ENCODE measurements at places on chromosomes 5 and 9. TPM values are rescaled to one million over a fixed set of nuclear protein-coding genes. Genes with fewer than 3 reads are reported as not detected.

The CLPTM1L gene
- 139 TPM for total RNA-seq

The CDH12 gene
- not detected for total RNA-seq

The CDH6 gene
- 9.4 TPM for total RNA-seq

The SV2C gene
- not detected for total RNA-seq

DNA sequence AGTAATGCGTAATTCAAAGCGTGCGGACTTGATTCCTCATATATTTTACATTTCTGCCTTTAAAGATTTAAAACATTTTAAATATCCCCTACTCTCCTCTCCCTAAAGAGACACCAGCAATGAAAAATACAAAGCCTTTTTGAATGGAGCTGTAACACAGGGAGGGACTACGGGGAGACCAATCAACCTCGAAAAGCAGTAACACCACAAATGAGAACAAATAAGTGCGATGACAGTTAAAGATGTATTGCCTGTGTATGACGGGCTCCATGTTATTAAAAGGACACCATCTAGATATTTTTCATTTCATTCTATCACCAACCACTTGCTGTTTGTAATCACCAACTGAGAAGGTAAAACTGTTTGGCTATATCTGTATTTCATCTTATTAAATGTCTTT, 230.3 kb upstream of the TBCA start:
- DNase-seq = no peak

DNA sequence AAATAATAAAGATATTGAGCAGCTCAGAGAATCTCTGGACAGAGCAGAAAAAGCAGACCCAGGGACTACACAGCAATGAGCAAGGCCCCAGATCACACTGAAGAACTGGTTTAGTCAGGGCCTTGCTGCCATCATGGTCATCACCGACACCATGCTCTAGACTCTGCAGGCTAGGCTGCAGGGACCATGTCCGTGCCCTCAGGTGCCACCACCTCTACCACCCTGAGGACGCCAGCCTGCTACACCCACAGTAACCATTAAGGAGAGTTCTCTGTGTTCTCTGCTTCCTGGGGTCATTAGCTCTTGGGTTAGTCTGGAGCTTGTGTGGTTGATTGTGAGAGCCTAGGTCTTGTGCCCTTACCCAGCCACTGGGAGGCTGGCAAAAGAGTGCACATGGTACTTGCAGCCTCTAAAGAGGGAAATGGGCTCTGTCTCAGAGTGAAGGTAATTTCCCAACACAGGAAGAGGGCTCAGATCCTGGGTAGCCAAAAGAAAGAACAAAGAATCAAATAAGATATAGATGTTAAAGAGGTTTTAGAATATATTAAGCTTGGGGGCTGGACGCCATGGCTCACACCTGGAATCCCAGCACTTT, 31.9 kb upstream of the JADE2 start:
- no peak for DNase-seq

GRCh38 chr9:132957805-132958204, 13.4 kb upstream of the TSC1 start:
- no peak for DNase-seq

GRCh38 chr9:17116400-17116837, 18.4 kb upstream of the CNTLN start:
- peak; percentile 71 for DNase-seq

DNA sequence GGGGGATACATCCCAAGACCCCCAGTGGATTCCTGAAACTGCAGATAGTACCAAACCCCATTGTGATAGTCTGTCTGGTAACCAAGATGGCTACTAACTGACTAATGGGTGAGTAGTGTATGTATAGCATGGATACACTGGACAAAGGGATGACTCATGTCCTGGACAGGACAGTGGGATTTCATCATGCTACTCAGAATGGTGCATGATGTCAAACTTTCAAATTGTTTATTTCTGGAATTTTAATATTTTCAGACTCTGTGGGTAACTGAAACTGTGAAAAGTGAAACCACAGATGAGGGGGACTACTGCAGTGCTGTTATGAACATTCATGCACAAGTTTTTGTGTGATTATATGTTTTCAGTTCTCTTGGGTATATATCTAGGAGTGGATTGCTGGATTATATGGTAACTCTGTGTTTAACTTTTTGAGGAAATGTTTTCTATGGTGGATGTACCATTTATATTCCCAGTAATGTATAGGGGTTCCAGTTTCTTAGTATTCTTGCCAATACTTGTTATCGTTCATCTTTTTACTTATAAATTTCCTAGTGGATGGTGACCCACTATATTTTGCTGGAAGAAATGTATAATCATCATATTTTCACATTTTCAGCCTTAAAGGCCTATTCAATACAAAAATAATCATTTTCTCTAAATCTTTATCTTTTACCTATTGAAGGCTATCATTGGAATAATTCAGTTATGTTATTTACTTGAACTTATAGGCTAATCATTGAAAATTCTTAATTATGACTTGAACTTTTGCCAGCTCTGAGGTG, 140.9 kb downstream of the NR3C1 start:
- DNase-seq = peak; percentile 39

DNA sequence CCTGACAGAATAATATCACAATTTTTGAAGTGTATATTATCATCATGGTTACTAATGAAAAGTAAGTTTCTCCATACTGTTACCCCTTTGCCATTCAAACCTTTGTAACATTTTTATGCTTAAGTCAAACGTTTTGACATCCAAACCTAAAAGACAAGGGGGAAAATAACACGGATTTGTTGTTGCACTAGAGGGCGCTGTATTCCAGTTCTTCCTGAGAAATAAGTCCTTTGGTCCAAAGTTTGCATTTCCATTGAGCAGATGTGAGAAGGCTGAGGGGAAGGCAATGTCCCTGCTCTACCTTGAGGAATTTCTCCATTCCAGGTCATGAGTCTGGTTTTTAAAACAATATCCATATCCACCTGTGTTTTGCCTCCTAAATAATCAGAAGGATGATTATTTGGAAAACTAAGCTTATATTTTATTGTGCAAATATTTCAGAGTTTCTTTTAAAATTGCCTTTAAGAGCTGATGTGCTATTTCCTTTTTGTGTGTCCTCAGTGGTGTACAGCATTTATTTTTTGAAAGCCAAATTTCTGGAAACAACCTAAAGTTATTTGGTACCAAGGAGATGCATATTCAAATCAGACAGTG, 9.7 kb downstream of the LECT2 start:
- DNase-seq = peak; percentile 54

DNA sequence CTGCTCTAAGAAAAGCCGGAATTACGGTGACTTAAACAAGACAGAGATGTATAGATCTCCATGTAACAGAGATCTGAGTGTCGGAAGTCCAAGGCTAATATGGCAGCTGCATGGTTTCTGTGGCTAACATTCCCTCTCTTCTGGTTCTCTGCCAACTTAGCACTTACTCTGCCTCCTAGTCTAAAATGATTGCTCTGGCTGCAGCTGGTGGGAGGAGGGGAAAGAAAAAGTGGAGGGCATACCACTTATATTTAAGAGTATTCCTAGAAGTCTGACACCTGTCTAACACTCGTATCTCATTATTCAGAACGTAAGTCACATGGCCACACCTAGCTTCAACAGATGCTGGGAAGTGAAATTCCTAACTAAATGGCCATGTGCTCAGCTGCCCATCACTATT, 551.5 kb upstream of the TLE4 start:
- DNase-seq = no peak

DNA sequence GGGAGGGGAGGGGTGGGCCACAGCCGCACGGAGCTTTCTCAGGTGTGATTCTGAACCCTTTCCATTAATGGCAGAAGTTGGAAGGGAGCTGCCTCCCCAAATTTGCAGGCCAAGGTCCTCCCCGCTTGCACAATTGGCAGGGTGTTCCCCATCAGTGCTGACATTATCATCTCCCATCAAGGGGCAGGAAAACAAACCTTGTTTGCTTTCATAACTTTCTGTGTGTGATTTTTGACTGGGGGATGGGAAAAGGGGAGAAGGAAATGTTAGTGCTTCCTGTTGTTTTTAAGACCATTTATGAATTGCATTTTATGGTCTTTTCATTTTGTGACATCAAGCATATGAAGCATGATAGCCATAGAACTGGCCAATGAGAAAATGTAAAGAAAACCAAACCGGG, 242.2 kb downstream of the GOLPH3 start:
- no peak for DNase-seq

DNA sequence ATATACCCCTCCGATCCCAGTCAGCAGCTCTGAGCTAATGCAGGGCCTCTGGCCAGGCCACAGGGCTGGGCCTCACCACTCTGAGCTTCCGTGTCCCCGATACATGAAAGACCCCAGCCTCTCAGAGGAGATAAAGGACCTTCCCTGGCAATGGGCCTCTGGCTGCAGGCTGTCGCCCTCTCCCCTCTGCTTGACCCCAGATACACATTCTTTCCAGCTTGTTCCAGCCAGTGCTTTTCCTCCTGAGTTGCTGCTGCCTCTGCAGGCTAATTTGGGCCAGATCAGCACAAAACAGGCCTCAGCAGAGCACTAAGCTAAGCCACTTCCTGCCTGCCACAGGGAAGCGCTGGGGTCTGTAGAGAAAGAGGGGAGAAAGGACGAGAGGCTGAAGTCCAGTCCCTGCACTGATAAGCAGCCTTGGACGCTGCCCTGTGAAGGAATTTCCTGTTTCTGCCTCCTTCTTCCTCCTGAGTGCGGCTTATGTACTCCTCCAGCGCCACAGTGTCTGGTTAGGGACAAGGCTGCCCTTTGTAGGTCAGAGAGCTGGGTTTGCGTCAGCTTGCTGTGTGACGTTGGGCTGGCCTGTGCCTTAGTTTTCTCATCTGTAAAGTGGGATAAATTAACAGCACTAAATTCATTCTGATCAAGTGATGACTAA, 73.0 kb upstream of the IL17B start:
- DNase-seq = peak; percentile 84

DNA sequence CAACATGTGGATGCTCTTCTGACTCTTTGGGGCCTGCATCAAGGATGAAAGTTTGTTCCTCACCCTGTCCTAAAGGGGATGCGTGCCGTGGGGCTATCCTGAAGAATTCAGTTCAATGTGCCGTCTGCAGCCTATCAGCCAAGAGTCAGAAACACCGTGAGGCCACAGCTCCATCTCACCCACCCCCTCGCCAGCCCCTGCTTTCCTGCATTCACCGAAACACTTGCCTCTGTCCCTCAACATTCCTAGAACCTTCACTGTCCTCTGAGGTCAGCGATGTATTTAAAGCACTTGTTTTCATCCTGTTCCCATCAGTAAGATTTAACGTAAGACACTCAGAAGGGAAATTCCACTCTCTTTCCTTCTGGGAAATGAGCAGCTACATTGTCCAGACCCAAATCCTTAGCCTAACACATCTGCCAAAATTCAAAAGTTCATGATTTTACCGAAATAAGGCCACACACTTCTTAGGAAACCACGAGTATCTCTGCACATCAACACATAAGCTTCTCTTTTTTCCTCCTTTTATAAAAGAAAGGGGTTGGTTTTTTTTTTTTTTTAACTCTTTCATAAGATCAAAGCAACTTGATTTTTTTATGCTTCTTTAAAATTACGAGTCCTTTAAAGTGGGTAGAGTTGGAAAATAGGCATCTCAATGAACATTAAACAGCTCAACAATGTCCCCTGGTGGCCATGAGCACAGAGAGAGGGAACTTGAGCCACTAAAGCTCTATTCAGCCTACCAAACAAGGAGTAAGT, 100.7 kb downstream of the SUSD1 start:
- peak; percentile 55 for DNase-seq
